Astrocyte of the spinal cord (primary cell): ENCODE measurements at places on chromosomes 16 and 17.

- DNase-seq, result no peak
Observed at GRCh38 chr17:77373299-77374169, 232.8 kb downstream of the SEC14L1 start.

GRCh38 chr17:66547151-66547865 lies 244.9 kb downstream of the PRKCA start:
- DNase-seq, result no peak

DNA sequence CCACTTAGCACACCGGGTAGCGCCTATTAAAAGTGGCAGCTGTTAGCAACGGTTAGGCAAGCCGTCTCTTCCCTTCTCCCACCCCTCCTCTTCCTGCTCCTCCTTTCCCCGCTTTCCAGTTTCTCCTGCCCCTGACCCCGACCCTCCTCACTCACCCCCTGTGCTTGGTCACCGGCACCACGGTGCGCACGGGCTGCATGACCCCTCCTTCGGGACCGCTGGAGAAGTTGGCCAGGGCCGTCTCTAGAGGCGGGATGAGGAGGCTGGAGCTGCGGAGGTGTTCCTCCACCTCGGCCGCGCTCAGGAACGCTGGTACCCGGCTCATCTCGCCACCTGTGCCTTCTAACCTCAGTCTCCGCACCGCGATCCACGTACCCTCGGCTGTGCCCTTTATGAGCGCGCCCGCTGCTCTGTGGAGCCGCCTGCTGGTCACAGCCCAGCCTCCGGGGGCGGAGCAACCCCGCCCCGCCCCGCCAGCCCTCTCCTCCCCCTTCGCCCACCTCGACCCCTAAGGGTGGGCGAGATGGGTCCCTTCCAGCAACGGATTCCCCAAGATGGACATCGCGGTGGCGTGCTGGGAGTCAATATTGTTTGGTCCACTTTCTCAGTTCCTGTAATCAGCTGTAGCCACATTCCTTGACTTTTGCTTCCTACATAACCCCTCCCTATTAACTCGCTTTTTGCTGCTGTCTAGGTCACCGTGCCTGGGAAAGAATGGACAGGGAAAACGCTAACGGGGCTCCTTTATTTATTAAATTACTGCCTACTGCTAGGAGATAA lies at the start of gene CRYM:
CRYM (minus strand) TSS at position 364 of the 780 bp plus-strand sequence; CDS start at position 325, 39 bp downstream.
- DNase-seq, result peak; percentile 9

DNA sequence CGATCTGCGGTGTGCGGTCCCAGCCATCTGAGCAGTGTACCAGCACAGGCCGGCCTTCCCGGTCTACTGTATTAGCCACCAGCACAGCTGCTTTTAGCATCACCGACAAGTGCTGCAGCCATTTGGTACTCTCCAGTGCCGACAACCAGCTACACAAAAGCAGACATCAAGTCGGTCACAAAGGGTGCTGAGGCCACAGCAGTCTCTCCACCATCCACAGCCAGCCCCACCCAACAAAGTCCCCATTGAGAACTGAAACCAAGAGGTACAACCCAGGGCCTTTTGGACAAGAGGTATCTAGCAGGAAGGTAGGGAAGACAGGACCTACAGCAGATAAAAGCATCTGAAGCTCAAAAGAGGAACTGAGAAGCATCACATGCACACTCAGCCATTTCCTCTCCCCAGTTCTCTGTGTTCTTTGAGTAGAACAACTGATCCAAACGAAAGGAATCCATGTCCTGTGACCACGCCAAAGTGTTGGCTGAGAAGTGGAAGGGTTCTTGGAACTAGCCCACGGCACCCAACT lies 9.5 kb downstream of the MTMR4 start:
- DNase-seq, result no peak

DNA sequence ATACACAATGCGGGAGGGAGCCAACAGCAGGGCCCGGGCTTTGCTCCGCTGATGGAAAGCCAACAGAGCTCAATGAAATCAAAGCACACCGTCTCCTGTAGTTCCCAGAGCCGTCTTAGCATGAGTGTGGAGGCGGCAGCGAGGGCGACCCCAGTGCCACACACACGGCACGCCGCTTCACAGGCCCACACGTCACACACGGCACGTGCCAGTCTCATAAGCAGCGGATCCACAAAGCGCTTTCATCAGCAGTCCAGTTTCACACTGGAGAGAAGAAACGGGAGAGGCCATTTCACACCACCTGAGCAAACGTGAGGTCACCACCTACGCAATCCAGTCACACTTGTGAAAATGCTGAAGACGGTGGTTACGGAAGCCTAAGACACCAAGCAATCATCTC lies 34.8 kb downstream of the CYB5D2 start:
- no peak for DNase-seq

GRCh38 chr17:48413613-48414405 lies 16.2 kb downstream of the SKAP1 start:
- DNase-seq, result no peak

- peak; percentile 82 for DNase-seq
Observed at GRCh38 chr17:19977293-19978208, at the start of gene AKAP10. Gene AKAP10 (minus strand): TSS chr17:19977828. CDS start chr17:19977679, 149 bp downstream.

DNA sequence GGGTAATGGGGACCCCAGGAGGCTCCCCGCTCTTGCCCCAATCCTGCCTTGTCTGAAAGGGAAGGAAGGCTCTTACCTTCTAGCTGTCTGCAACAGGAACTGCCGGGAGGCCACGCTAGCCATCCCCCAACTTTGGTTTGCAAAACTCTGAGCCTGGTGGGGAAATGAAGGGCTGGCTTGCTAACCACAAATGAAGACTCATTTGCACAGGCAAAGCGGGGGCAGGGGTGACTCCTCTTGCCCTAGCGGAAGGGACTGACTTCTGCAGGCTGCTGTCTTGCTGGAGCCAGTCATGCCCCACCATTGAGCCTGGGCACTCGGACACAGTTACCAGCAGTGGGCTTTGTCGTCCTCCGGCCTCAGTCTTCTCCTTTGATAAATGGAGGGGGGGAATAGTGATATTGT lies 52.6 kb downstream of the PLCG2 start:
- no peak for DNase-seq

DNA sequence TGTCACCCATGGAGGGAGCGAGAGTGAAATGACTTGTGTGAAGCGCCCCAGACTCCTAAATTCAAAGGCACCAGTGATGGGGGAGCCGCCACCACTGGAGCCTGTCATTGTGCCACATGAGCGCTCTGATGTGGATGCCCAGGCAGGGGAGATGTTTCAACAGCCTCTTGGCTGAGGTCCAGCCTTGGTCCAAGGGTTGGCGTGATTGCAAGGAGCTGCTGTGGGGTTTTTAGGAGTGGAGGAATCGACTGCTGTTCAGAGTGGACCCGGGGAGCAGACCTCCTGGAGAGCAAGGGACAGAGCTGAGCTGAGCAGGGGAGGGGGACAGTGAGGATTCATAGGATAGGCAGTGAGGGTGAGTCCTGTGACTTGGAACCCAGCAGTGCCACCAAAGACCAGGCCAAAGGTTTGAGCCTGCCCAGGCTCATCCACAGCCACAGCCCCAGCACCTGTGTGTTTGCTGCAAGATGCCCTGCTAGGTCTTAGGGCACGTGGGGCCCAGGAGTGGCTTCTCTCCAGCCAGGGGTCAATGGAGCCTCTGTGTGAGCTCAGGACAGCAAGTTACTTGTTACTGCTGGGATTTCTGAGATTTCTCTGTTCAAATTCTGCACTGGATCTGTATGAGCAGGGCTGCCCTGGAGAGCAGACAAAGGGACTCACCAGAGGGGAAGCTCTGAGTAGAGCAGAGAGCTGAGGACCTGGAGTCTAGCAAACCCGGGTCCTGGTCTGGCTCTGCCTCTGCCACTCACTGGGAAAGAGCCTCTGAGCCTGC lies 20.3 kb downstream of the RHBDL3 start:
- no peak for DNase-seq

DNA sequence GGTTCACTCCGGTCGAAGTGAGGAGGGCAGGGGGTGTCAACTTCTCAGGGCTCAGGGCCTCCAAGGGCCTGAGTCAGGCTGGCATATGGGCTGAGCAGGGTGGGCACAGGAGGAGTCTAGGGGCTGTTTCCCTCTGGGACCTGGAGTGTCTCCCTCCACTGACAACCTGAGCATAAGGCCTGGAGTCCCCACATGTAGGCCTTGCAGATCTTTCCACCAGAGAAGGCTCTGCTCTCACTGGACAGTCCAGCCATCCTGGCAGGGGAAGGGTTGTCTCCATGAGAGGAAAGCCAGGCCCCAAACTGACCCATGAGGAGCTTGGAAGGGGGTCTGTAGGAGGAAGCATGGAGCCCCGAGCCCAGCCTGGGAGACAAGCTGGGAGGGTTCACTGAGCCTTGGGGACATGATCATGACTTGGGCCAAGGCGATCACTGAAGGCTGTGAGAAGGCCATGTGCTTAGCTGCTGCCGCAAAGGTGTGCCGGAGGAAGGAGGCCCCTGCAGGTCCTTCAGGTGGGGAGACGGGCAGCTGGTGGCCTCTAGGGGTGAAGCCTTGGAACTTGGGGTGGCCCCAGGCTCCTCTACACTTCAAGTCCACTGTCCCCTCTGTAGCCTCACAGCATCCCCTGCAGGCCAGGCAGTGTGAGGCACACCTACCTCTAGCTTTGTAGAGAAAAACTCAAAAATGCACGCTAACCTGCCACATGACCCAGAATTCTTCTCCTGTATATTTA lies 9.9 kb downstream of the CMTM2 start:
- DNase-seq, result no peak

- no peak for DNase-seq
Observed at GRCh38 chr16:16108759-16109158, 114.5 kb downstream of the ABCC6 start.

DNA sequence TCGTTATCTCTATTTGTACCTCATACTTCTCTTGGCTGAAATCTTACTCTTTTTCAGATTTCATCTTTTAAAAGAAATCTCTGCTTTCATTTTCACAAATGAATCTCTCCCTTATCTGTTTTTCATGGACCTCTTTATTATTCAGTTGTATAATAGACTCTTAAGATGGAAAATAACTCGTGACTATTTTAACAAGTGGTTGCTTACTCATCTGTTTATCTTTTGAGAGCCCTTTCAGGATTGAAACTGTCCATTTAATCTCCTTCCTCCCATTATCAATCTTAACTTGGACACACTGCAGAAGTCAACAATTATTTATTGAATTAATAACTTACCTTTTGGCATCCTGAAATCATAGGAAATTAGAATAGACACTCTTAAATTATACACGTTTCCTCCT lies 68.8 kb downstream of the ABCA8 start:
- no peak for DNase-seq

- DNase-seq, result no peak
Observed at GRCh38 chr16:74073456-74073855, 223.2 kb upstream of the PSMD7 start.

GRCh38 chr16:78579020-78579419 lies 479.6 kb downstream of the WWOX start:
- no peak for DNase-seq

- no peak for DNase-seq
Observed at GRCh38 chr17:27764589-27764988, 35.7 kb downstream of the NOS2 start.

DNA sequence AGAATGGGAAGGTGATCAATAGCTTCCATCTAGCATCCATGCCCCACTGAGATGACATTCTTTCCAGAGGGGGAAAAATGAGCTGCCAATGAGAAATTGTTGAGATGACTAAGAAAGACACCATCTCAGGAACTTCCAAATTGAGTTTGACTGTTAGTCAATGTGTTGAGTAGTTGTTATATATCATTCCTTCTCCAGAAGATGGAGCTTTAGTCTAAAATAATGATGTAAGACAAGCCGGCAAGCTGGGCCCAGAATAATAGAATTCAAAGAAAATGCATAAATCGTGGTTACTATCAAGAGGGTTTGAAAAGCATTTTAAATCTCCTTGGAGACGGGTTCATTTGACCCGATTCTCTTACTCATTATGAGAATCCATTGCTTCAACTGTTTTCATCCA lies 71.0 kb upstream of the ATF7IP2 start:
- DNase-seq, result peak; percentile 16

DNA sequence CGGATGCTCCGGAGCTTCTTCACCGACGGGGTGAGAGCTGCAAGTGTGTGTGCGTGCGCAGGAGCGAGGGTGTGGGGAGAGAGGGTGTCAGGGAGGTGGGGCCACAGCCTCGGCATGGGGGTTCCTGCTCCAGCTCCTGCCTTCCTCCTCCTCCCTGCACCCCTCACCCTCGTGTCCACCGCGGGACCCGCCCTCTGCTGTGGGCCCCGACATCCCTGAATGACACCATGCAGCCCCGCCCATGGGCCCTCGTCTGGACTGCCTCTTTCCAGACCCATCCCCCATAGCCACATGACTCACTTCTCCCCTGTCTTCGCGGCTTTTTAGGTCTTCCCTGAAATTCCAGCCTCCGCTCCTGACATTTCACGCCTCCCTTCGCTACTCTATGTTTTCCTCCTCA lies 41.6 kb downstream of the ARHGAP23 start:
- peak; percentile 77 for DNase-seq

DNA sequence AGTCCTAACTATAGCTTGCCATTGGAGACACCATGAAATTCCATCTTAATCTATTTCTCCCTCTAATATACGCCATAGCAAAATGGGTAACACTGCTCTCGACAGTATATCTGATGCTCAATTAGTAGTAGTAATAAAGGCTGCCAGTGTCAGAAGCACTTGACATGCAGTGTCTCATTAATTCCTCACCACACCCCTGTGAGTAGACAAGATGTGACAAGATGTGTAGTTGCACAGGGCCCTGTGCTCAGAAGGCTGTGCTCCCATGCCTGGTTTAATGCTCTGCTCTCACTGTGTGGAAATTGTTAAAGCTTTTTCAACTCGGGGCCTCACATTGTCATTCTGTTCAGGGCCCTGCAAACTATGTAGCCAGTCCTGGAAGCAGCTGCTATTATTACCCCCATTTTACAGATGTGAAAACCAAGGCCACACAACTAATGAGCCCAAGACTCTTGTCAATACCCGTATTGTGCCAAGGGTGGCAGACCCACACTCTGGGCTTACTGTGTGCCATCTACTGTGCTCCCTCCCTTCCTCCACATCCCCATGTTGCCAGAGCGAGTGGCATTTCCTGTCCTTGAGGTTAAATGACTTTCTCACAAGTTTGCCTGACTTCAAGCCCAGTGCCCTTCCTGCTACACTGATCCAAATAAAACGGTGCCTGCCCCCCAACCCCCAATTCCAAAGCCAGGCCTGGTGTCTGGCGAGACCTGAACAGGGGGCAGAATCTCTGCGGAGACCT lies 287.3 kb upstream of the CCL2 start:
- DNase-seq, result no peak

- DNase-seq, result peak; percentile 15
Observed at GRCh38 chr16:24253192-24253591, 2.9 kb upstream of the CACNG3 start.
